MG63 (cell line): ENCODE measurements at places on chromosomes 11 and 22. TPM values are rescaled to one million over a fixed set of nuclear protein-coding genes. Genes with fewer than 3 reads are reported as not detected.

DNA sequence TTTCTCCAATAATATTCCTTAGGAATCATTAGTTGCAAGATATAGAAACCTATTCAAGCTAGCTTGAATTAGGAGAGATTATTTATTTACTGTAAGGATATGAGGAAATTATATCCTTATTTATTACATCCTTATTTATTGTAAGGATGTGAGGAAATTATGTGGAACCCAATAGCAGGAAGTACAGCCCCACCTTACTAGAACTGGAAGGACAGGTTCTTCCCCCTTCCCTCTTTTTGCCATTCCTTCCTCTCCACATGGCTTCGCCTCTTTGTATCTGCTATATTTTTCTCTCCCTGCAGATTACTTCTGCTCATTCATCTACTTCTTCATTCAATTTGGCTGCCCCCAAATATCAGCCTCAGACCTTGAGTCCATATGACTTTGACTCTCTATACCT, 49.5 kb upstream of the B3GNT6 start:
- DNase-seq = no peak

DNA sequence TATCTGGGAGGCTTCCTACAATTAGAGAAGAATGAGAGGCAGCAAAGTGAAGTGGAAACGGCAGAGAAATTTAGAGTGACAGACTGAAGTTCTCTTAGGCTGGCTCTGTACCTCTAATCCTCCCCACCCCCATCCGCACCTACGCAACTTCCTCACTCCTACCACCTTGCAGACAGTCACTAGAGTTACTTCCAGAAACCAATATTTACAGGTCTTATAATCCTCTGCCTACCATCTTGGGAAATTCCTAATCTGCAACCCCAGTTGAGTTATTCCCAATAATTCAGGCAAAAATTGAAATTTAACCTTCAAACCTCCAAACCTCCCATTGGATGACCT, 71.7 kb downstream of the PAK1 start:
- DNase-seq = no peak

- DNase-seq = no peak
Measured at GRCh38 chr11:70526116-70527045, 128.1 kb downstream of the CTTN start.

GRCh38 chr22:19535001-19535400, 10.8 kb upstream of the CLDN5 start:
- no peak for DNase-seq

GRCh38 chr11:117871160-117871559, 5.3 kb downstream of the FXYD6 start:
- DNase-seq = no peak

DNA sequence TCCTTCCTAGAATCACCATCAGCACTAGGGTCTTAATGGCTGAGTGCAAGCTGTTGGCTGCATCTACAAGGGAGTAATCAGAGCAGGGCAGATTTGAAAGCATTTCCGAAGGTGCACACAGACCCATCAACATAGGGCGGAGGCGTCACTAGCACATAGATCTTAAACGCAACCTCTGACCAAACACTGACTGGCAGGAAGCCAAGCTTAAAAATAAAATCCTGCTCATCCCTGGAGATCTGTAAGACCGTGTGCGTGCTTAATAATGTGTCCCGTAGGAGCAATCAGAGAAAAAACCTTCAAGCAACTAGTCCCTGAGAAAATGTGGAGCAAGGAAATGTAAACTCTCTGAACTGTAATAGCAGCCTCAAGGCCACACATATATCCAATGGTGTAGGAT, 470.5 kb downstream of the ETS1 start:
- DNase-seq = no peak

DNA sequence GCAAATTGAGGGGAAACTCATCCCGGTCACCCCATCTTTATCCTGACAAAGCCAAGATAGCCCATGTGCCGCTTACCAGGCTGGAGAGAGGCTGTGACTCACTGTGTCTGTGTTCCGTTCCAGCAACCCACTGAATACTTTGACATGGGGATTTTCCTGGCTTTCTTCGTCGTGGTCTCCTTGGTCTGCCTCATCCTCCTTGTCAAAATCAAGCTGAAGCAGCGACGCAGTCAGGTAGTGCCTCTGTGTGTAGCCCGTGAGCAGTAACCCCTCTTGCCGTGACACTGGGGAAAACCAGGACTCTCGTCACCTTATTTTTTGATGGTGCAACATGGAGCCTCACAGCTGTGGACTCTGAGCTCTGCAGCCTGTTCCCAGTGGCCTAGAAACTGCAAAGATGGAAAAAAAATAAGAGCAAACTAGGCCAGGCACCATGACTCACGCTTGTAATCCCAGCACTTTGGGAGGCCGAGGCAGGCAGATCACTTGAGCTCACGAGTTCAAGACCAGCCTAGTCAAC, 16.9 kb downstream of the C22orf31 start:
- DNase-seq = peak; percentile 69

OR5T2 gene
- total RNA-seq = not detected in 2 replicates

TRPM5 gene
- total RNA-seq = not detected in 2 replicates

CTSW gene
- not detected in 2 replicates for total RNA-seq
